ENCODE measurements at places on chromosomes 13 and 19.

- DNase-seq, result no peak
Measured at GRCh38 chr13:83007226-83007625, 875.0 kb downstream of the SLITRK1 start.

- DNase-seq, result no peak
Measured at GRCh38 chr13:101490406-101491015, 38.0 kb downstream of the ITGBL1 start.

DNA sequence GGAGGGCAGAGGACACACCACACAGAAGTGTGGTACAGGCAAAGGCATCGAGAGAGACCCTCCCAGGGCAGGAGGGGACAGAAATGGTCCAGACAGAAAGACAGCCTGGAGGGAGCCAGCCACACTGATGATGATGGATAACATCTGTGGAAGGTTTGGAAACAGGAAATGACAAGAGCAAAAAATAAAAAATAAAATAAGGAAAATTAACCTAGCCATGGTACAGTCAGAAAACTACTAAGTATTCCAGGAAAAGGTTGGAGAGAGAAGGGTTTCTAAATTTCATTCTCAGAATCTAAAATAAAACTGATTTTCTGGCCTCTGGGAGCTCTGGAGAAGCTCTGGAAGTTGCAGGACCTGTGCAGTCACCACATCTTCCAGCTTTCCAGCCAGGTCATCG, 115.2 kb upstream of the VSTM2B start:
- no peak for DNase-seq

GRCh38 chr19:15331419-15332310, 674 bp downstream of the BRD4 start:
- peak; percentile 65 for DNase-seq

DNA sequence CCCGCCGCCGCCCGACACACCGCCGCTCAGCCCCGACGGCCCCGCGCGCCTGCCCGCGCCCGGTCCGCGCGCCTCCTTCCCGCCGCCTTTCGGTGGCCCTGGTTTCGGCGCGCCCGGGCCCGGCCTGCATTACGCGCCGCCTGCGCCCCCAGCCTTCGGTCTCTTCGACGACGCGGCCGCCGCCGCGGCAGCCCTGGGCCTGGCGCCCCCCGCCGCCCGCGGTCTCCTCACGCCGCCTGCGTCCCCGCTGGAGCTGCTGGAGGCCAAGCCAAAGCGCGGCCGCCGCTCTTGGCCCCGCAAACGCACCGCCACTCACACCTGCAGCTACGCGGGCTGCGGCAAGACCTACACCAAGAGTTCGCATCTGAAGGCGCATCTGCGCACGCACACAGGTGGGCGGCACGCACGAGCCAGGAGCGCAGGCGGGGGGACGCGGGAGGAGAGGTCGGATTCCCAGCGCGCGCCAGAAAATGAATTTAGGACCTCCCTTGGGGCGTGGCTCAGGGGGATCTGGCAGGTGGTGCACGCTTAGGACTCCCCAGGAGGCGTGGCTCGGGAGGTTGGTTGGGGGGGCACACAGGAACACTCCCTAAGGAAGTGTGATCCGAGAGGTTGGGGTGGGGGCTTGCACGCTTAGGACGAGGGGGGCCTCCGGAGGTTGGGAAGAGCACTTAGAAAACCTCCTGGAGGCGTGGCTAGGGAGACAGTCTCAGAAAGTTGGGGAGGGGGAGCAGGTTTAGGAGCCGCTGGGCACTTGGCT, 1.2 kb downstream of the KLF2 start:
- no peak for DNase-seq

GRCh38 chr13:50441130-50441529, 402.4 kb downstream of the DLEU7 start:
- DNase-seq, result no peak

- no peak for DNase-seq
Measured at GRCh38 chr13:48746821-48747220, 93.1 kb downstream of the CYSLTR2 start.

DNA sequence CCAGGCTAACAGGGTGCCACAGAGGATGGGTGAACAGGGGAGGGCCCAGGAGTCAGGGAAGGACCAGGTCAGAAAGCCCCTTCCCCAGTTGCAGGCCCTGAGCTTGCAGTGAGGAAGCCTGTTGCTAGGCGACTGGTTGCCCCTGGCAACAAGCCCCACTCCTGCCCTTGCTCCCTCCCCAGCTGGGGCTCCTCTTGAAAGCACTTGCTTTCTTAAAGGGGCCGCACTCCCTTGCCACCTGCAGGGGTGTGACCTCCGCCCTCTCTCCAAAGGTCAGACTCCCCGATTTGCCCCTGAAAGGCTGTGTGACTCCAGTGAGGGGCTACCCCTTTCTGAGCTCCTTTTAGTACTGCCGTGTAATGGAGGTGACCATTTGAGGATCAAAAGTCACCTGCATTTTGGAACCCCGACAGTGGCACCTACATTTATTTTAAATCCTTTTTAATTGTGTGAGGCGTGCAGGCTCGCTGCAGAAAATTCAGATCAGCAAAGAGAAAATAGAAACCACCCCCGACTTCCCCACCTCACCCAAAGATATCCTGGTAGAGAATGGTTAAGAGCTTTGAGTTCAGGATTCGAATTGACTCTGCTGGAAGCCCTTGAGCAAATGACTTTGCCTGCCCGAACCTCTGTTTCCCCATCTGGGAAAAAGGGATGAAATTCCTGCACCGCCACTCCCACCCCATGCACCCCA, 4.8 kb downstream of the FCHO1 start:
- no peak for DNase-seq

GRCh38 chr13:31073859-31074718, 87.6 kb downstream of the HSPH1 start:
- peak; percentile 34 for DNase-seq

DNA sequence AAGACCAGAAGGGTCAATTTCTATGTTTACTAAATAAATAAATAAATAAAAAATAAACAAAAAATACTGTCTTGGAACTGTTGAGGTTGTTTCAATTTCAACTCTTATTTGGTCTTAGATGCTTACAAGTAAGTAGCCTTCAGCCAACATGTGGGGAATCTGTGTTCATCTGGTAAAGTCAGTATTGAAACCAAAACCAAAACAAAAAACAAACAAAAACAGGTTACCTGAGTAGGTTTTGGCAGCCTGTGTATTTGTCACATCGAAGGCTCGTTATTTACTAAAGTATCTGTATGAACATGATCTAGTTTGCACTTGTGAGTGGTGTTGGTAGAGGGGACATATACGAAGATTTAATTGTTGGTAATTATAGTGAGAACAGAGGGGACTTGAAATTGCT, 471.5 kb downstream of the SLITRK5 start:
- no peak for DNase-seq

- DNase-seq, result no peak
Measured at GRCh38 chr19:16970821-16971220, 55.8 kb downstream of the CPAMD8 start.

DNA sequence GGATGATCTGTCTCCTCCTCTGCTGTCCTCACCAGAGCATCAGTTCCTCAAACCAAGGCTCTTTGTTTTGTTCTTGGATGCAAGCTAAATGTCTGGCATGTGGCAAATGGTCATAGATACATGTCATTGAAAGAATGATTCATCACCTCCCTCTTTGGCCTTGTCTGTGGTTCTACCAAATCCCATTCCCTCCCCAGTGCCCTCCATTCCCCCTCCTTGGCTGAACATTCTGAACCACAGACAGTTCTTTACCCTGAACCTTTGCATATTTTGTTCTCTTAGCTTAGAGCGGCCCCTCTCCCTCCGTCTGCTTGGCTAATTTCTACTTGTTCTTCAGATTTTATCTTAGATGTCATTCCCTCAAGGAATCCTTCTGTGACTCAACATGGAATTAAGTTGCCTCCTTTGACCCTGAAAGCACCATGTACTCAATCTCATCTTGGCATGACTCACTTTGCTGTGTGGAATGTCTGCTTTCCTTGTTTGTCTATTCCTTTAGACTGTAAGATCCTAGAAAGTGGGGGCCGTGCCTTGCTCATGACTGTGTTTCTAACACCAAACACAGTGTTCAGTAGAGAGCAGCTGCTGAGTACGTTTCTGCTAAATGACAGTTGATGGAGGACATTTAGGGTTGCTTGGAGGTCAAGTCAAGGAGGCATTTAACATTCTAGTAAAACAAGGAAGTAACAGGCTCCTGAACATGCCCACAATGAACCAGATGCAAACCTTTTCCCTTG, 8.1 kb downstream of the ALOX5AP start:
- peak; percentile 95 for DNase-seq

DNA sequence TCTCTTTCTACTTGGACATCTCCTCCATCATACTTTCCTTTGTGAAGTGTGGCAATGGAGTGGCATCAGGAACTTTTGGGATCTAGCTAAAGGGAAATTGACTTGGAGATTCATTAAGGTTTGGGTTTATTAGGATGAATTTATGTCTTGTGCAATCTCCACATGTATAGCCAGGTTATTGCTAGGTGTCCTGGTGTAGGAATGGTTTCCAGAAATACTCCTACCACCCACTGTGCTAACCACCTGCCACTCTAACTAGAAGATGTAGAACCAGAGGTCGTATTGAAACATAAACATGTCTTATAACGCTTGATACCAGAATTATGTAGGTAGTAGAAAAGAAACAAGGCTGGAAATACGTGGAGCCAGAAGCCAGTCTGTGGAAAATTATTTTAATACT, 38.1 kb upstream of the MED4 start:
- no peak for DNase-seq

- no peak for DNase-seq
Measured at GRCh38 chr13:36753176-36753575, 65.8 kb upstream of the RFXAP start.

DNA sequence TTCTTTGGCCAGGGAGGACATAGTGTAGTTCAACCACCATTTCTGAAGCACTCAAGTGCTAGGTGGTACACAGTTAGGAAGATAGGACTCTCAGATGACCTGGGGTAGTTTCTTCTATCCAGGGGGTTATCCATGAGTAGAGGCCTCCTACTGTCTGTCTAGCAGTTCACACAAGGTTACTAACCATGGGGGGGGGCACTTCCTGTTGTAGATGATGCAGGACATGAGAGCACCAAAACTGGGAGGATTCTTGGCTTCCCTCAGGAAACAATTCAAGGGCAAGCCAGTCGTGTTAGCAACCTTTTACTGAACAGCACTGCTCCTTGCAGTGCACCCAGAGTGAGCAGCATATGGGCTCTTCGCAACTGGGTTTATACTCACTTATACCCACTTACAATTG, 8.9 kb upstream of the TPP2 start:
- DNase-seq, result no peak

DNA sequence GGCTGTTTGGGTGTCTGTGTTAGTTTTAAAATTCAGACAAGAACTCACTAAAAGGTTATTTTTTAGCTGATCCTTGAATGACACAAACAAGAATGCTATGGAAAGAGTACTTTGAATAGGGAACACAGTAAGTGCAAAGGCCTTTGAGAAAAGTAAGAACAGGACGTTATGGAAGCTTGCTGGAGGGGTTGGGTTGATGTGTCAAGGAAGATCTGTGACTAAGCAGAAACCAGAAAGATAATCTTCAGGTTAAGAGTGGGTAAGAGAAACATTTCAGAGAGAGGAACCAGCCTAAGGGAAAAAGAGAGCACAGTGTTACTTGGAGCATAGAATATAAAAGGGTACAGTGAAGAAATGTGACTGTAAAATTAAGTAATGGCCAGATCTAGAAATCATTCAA, 41.2 kb upstream of the TRPC4 start:
- DNase-seq, result no peak

GRCh38 chr13:111597191-111597611, 276.8 kb downstream of the TEX29 start:
- no peak for DNase-seq

DNA sequence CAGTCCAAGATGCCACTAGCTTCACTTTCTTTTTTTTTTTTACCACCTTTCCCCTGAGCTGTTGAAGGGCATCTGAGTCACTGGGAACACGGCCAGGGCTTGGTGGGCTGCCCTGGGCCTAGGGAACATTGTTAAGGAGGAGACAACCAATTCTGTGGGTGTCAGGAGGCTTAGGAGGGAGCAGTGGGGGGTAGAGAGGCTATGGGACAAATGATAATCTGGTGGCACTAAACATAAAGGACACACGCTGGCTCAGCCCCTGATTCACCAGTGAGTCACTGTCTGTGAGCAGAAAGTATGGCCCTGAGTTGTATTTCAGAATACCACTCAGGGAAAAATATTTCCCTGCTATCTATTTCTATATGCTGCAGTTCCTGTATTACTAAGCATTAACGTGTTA, 207.8 kb downstream of the DCLK1 start:
- DNase-seq, result peak; percentile 45

DNA sequence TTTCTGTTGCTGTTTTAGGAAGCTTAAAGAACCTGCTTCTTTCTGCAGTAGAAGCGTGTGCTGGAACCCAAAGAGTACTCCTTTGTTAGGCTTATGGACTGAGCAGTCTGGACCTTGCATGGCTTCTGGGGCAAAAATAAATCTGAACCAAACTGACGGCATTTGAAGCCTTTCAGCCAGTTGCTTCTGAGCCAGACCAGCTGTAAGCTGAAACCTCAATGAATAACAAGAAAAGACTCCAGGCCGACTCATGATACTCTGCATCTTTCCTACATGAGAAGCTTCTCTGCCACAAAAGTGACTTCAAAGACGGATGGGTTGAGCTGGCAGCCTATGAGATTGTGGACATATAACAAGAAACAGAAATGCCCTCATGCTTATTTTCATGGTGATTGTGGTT, 103.1 kb downstream of the TNFRSF19 start:
- peak; percentile 13 for DNase-seq

DNA sequence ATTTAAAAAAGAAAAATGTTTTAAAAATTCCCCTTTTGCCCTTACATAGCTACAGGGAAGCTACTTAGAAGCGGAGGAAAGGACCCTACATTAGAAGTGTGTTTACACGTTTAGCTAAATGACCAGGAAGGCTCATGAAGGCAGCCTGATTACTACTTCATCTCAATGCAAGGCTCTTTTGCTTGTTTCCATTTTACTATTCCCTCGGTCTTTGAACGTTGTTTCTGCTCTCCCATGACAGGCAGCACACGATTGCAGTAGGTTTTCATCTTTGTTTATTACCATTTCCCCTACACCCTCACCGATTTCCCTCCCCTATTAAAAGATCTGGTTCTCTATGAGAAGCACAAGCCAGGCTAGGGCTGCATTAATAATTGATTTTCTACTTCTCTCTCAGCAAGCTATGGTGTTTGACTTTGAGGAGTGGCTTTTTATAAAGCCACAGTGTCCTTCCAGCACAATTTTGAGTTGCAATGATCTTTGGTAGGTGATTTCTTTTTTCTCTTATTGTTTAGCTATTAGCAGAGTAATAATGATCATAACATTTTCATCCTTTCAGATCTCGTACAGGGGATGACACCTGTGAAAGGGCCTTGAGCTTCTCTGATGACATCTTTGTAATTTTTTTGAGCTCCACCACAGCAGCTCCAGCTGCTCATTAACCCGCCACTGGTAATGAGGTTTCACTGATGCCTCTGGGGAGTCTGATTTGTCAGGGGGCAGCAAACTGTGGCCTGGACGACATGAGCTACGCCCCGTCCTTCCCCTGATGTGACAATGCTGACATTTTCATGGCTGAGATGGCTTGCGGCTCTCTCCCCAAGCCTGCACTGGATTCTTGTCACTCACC, 670.3 kb downstream of the UQCRFS1 start:
- no peak for DNase-seq

DNA sequence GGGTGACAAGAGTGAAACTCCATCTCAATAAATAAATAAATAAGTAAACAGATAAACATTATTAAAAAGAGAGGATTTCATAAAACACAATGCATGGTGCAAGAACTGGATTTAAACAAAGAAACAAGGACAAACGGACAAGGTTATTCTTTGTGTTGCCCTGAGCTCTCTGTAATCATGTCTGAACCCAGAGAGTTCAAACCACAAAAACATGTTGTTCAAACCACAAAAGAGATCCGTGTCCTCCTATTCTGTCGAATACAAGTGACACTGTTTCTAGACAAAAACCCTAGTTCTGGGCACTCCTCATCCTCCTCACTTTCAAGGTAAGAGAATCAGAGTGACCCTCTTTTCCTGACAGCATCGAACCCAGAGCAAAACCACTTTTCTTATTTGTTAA, 4.6 kb upstream of the TPRX2 start:
- no peak for DNase-seq
